ENCODE measurements at places on chromosomes 1 and 21.

DNA sequence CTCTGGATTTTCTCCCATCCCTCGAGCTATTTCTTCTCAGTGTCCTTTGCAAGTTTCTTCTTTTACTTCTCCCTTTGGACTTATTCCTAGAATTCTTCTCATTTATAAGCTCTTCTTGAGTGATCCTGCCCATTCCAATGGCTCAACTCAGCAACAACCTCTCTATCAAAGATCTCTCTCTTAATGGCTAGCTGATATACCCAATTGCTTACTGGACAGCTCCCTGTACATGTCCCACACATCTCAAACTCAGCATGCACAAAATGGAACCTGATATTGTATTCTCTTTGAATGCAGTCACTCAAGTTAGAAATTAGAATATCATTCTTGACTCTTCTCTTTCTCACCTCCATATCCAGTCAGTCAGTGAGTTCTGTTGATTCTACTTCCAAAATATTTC, 48.6 kb downstream of the SLC25A24 start:
- DNase-seq = no peak

GRCh38 chr21:46442938-46443337, 15.8 kb upstream of the DIP2A start:
- DNase-seq = no peak

GRCh38 chr1:151132335-151133017, 14.0 kb downstream of the SEMA6C start:
- no peak for DNase-seq

DNA sequence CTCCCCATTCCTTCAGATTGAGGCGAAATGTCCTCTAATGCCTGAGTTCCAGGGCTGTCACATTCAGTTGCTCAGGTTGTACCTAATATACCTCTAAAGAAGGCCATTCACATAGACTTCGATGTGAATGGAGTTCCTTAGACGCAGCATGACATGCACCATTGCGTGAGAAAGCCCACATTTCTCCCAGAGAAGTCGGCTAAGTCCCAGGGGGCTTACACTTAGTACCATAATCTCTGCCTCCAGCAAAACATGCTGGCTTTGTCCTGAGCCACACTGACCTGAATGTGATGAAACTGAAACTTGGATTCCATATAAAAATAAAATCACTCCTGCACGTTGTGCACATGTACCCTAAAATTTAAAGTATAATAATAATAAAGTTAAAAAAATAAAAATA, 23.2 kb upstream of the SLC2A1 start:
- no peak for DNase-seq

- DNase-seq = no peak
These were observed 3.0 kb downstream of the C1QC start for GRCh38 chr1:22646384-22646783.

DNA sequence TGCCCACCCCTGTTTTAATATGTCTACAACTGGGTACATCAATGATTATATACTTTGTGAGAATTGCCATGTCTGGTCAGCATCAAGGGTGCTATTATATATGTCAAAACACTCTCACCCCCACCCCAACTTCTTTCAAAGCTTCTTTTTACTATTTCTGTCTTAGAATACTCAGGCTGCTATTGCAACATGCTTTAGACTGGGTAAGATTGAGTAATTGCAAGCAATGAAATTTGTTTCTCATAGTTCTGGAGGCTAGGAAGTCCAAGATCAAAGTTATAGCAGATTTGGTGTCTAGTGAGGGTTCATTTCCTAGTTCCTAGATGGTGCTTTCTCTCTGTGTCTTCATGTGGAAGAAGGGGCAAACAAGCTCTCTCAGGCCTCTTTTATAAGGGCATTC, 100.5 kb upstream of the KCNK1 start:
- no peak for DNase-seq

DNA sequence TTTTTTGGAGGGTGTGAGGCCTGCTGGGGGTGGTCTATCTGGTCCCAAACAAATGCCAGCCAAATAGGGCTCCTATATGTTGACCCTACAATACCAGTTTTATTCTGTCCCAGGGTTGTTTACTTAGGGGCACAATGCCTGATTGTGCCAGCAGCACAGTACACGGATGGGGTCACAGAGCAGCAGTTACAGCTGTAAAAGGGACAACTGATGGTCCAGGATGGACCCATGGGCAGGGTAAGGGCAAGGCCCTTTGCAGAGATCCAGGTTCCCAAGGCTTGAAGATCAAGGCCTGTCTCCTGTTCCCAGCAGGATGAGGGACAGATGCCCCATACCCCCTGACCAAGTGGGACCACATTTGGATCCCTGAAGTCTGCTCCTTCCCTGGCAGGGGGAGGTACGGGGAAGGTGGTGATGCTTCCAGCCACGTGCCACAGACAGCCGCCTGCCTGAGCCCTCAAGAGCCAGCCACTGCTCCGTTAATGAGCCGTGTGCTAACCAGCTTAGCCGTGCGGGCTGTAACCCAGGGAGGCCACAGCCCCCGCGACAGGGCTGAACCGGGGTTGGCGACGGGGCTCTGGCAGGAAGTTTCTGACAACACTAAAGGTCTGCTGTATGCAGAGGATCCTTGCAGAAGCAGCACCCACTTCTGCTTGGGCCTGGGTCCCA, 18.2 kb downstream of the SLC6A9 start:
- no peak for DNase-seq

- no peak for DNase-seq
These were observed 68.8 kb downstream of the RPS6KC1 start for GRCh38 chr1:213119794-213120193.

DNA sequence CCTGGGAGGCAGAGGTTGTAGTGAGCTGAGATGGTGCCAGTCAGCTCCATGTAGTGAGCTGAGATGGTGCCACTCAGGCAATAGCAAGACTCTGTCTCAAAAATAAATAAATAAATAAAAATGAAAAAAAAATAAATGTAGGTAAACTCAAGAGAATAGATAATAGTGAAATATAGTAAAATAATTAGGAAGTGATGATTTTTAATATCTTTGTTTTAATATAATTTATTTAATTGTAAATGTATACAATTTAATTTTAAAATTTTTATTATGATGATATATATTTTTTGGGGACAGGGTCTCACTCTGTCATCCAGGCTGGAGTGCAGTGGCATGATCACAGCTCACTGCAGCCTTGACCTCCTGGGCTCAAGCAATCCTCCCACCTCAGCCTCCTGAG, 19.6 kb upstream of the SERINC2 start:
- no peak for DNase-seq

- no peak for DNase-seq
These were observed 207.5 kb downstream of the MATN1 start for GRCh38 chr1:30515755-30516484.

GRCh38 chr1:191026828-191027227, 549.2 kb upstream of the BRINP3 start:
- no peak for DNase-seq

DNA sequence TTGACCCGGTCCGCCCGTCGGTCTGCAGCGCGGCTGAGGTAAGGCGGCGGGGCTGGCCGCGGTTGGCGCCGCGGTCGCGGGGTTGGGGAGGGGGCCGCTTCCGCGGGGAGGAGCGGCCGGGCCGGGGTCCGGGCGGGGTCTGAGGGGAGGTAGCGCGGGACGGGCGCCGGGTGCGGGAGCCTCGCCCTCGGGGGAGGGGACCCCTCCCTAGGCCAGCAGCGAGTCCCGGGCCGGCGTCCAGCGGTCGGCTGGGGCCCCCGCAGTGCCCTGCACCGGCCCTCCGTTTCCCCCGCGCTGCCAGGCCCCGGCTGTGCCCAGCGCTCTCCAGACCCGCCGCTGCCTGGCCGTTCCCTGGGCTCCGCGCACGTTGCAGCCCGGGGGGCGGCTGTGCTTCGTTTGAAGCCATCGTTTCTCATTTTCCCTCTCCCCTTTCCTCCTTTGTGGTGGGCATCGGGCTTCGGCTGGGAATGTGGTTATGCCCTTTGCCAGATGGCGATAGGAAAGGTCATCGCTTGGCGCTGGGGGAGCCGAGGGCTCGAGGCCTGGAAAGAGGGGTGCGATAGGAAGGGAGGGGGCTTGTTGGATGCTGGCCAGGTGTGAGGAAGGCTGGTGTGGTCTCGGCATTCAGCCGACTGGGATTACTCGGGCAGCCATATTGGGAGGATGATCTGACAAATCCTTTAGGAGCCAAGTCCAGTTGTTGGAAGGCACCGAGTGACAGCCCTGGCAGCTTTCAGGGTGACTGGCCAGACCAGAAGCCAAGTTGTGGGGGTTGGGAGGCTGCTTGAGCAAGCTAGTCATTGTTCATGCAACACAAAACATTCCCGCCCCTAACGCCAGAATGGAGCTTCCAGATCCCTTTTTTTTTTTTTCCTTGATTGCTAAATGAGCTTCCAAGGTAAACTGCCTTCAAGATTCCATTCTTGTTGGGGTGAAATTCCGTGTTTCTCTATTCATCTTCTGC, 753 bp downstream of the KIF1B start:
- DNase-seq = no peak

GRCh38 chr1:70290218-70290617, 64.3 kb downstream of the ANKRD13C start:
- no peak for DNase-seq

DNA sequence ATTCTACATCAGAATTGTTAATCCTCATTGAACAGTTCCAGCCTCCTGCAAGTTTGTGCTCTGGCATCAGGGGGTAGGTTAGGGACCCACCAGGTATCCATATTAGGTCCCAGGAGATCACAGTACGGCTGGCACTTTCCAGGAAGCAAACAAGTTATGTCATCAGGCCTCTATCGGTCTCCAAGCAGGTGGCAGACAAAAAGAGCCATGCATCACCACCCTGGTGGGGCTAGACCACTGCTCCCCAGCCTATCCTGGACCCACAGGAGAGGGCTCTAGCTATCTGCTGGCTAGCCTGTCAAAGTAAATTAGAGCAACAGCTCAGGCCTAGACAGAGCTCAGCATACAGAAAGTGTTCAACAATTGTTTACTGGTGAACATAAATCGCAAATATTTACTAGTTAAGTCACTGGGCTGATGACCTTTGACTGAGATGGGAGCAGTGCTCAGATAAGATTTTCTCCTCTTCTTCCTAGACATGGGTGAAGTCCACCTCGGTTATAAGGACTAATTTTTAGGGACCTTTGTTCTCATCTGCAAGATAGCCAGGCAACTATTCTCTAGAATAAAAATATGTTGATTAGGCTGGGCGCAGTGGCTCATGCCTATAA, 6.4 kb downstream of the NUAK2 start:
- no peak for DNase-seq

GRCh38 chr1:178161516-178161915, 67.6 kb downstream of the RASAL2 start:
- no peak for DNase-seq

GRCh38 chr1:225660544-225660946, 7.6 kb upstream of the ENAH start:
- DNase-seq = no peak

DNA sequence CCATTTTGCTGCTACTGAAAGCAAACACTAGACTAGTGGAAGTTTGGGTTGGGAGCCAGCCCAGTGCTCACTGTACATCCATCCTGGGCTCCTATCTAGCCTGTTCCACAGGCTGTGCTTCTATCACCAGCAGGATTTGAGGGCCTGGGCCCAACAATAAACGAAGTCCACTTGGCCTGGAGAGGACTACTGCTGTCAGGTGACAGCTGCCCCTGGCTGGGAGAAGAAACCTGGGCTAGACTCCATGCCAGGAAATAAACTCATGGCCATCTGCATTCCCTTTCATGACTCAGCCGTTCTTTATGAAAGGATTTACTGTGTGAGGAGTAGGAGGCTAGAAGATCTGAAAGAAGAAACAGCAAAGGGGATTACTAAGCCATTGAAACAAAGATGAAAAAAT, 35.5 kb downstream of the COLGALT2 start:
- DNase-seq = no peak

DNA sequence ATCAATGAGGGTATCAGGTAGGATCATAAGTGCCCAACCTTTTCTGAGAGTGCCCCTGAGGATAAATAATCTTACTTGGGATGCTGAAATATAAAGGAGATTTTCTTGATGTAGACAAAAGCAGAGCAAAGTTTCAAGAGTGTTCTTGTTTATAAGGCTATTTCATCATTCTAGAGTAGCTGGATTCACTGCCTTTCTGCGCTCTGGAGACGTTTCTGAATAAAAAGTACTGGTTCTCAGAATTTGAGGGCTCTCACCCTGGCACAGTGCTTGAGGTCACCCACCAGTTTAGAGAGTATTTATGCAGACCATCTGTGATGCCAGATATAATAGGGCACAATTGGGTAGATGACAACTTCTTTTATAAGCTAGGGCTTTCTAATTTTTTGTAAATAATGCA, 103.3 kb downstream of the GDAP2 start:
- no peak for DNase-seq

DNA sequence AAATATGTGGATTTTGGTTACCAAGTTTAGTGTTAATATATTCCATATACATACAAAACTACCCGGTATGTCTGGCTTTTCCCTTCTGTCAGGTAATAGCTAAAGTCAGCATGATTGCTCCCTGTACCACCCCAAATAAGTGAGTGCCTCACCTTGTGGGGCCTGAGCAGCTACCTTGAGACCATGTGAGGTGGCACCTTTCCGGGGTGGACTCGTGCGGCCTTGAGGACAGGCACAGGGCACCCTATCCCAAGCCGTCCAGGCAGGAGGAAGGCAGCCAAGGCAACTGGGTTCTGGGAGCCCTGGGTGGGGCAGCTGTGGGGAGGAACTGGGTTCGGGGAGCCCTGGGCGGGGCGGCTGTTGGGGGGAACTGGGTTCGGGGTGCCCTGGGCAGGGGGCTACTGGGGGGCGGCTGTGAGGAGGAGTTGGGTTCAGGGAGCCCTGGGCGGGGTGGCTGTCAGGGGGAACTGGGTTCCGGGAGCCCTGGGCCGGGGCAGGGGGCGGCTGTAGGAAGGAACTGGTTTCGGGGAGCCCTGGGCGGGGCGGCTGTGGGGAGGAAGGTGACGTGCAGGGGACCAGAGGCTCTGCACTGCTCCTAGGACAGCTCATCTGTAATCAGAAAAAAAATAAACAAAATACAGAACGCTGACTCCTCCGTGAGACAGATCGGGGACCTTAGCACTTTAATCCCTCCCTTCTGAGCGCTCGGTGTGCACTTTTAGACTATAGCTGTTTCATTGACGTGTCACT, 63.3 kb downstream of the POFUT2 start:
- peak; percentile 67 for DNase-seq

DNA sequence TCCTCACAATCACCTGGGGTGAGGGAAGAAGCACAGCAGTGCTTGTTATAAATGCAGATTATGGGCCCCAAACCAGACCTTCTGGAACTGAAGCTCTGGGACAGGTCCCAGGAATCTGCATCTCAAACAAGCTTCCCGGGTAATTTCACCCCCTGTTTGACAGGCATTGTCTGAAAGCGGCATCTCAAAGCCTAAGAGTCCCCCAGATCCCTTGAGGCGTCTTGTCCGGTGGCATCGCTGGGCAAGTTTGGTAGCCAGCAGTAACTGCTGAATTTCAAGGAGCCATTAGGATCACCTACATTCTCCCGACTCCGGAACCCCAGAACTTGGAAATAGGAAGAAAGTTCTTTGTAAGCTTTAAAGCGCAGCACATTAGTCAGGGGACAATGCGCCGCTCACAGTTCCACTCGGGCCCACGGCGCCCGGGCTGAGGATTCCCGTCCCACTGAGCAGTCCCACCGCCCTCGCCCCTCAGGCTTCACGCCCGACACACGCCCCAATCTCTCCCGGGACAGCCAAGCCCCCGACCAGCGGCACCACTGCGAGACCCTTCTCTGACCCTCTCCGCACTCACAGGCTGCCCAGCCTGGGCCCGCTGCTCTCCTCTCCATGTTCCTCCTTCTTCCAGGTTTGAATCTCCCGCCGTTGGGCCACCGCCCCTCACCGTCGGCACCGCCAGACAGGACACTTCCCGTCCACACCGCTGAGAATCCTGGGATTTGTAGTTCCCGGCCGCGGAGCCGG, at the start of gene IQGAP3:
TSS of gene IQGAP3 (minus strand) at position 647 of the 744 bp plus-strand sequence. CDS start at position 611, 36 bp downstream.
- peak; percentile 50 for DNase-seq
